RPMI7951 (cell line): ENCODE measurements at places on chromosomes 7 and 10. TPM values are rescaled to one million over a fixed set of nuclear protein-coding genes. Genes with fewer than 3 reads are reported as not detected.

The RET gene
- total RNA-seq = under 0.01 and 0.10 TPM in 2 replicates

The GNAT3 gene
- total RNA-seq = not detected in 2 replicates

The FRMD4A gene
- total RNA-seq = 43.3 and 51.1 TPM in 2 replicates

The SFTPA2 gene
- not detected in 2 replicates for total RNA-seq

The SFRP5 gene
- total RNA-seq = not detected in 2 replicates

DNA sequence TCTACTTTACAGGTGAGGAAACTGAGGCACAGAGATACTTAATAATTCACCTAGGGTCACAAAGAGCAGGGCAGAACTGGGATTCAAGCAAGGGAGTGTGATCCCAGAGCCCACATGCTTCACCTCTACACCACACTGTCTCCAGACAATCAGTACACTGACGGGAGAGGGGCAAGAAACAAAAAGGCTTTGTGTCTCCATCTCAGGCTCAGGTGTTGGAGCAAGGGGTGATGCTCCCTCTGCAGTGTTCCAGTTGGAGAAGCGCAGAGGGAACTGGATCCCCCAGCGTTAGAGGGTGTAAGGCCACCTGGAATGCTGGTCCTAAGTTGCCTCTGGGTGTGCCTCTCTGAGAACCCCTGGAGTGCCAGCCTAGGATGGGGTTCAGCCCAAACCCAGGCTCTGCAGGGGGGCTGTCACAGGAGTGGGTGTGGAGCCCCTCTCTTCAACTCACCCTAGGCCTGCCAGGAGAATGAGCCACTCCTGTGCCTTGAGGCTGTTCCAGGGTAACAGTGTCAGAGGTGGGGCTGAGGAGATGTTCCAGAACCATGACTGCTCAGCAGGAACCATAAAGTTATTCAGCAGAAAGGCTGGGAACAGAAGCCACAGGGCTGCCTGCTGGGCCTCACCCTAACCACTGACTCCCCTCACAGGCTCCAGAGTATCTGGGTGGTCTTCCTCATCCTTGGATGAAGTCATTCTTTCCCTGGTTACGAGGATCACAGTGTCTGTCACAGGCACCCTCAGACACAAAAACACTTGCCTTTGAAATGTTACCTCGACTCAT lies 5.5 kb downstream of the RBP4 start:
- DNase-seq = no peak

- DNase-seq = no peak
Measured at GRCh38 chr7:95298091-95298490, 26.2 kb downstream of the PON1 start.

- DNase-seq = no peak
Measured at GRCh38 chr10:104396581-104396980, 42.9 kb downstream of the CFAP58 start.

- peak; percentile 53 for DNase-seq
Measured at GRCh38 chr10:5890452-5890915, 441 bp downstream of the FBH1 start.

DNA sequence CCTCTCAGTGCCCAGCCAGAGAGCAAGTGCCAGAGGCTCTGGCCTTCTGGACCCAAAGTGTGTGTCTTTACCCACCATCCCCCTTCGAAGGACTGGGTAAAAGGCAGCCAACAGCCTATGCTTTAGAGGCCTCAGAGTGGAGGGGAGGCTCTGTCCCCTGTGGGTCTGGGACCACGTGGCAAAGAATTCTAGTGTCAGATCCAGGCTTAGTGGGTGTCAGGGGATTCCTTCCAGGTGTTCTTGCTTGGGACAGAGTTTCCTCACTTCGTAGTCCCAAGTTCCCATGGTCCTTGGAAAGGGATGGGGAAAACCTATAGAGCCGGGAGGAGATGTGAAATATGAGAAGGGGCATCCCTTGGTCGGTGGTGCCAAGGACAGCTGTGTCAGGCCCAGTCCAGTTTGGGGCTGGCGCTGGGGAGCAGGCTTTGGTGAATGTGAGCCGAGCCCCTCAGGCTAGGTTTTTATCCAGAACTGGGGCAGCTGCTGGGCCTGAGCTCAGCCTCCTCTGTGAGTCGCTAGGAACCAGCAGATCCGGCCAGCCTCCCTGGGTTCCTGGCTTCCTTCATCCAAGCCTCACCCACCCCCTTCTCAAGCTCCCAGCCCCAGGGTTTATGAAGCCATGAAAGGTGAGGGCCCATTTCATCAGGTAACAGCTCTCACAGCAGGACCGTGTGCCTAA lies 71.2 kb downstream of the C10orf105 start:
- no peak for DNase-seq

GRCh38 chr7:99143521-99143852 lies 421 bp downstream of the SMURF1 start:
- no peak for DNase-seq
